ENCODE measurements at places on chromosomes 2 and 18.

DNA sequence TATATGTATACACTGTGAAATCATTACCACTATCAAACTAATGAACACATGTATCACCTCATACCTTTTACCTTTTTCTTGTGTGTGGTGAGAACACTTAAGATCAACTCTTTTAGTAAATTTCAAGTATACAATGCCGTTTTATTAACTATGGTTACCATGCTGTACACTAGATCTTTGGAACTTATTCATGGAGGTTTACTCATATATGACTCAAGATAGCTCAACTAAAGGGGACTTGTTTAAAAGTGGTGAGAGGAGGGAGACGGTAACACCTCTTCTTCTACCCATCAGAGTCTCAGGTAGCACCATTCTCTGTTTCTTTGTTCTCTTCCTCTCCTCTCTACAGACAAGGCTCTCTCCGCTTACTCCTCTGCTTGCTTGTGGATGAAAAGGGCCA, 36.1 kb upstream of the TMEM178A start:
- DNase-seq: no peak

DNA sequence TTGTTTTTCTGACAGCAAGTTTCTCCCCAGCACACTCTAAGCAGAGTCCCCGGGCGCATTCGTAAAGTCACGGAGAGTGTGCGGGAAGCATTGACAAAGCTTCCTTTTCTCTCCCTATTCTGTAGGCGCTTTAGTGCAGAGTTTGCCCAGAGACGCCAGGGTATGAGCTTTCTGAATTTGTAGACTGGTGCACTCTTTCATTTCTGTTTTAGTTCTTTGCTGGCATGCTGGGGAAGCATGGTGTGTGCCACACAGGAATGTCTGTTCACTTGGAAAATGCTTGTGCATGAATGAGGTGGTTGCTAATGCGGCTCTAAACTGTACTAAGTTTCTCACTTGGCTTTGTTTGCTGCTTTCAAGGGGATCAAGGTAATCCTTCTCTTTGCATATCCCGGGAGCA, 102.6 kb downstream of the RTN4 start:
- no peak for DNase-seq

DNA sequence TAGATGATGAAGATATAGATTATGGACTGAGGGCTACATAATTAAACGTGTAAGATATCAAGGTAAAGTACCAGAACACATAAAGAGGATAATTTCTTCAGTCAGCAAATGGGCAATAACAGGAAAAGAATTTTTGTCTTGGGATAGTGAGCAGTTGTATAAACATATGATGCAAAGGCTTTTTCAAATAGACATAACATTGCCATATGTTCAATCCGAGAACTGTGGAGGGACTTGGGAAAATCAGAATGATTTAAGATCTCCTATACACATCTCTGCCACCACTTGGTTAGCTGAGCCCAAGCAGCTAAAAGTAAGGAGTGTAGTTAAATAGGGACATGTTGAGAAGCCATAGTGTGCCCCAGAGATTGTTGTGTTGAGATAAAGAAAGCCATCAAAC, 287.6 kb upstream of the ZNF521 start:
- no peak for DNase-seq

GRCh38 chr18:49067071-49067470, 116.3 kb upstream of the SMAD7 start:
- no peak for DNase-seq

- no peak for DNase-seq
Observed at GRCh38 chr2:76274160-76274559, 563.4 kb upstream of the GCFC2 start.

DNA sequence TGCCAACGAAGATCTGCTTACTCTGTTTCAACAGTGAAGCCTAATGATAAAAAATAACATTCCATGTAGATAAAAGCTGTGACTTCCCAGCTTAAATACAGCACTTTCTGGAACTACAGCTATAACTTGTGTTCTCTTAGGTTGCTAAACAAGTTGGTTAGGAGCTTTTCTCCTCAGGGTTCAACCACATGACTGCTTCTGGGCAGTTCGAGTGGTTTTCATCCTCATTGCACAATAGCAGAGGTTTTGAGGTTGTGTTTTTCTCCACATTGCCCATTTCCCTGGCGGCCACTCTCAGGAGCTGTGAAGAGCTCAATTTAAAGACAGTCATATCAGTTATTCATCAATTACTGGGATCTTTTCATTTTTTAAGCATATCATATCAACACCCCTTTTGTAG, 102.2 kb upstream of the CYP1B1 start:
- DNase-seq: no peak

GRCh38 chr2:86035883-86036668, 69.6 kb downstream of the POLR1A start:
- DNase-seq: no peak

DNA sequence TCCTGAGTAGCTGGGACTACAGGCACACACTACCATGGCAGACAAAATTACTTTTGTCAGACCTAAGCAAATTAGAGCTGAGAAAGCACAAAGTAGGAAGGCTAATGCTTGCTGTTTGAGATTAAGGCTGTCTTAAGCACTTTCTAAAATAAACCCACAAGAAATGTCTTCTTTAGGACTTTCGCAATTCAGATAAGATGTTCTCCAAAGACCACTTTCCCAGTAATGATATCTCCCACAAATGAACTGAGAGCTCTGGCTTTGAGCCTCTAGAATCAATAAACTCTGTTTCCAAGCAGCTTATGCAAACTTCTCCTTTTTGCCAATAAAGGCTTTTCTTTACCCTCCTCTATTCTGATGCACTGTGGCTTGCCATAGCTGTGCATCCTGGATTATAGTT, 32.0 kb upstream of the GALNT1 start:
- DNase-seq: no peak

DNA sequence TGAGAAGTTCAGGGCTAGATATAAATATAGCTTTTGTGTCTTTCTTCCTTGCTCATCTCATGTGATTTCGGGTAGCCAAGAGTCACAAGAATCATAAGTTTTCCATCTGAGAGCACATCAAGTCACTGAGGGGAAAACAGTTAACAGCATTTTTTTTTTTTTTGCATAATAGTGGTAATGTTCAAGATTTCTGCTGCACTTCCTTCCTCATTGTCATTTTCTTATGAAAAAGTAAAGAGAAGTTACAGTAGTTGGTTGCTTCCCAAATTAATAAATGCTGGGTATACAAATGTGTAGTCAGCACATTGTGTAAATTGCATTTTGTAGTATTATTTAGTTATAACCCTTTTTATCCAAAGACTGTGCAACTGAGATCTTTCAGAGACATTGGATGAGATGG, 93.6 kb downstream of the ZEB2 start:
- no peak for DNase-seq

DNA sequence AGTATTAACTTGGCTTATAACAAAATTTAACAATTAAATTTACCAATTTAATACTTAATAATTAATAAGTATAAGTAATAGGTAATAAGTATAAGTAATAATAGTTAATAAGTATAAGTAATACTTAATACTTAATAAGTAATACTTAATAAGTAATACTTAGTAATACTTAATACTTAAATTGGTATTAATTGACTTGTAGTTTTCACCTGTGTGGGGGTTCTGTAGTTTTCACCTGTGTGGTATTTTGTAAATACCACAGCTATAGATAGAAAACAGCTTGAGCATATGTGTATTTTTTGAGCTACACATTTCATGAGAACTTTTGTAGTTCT, 55.4 kb downstream of the MAPRE2 start:
- no peak for DNase-seq

DNA sequence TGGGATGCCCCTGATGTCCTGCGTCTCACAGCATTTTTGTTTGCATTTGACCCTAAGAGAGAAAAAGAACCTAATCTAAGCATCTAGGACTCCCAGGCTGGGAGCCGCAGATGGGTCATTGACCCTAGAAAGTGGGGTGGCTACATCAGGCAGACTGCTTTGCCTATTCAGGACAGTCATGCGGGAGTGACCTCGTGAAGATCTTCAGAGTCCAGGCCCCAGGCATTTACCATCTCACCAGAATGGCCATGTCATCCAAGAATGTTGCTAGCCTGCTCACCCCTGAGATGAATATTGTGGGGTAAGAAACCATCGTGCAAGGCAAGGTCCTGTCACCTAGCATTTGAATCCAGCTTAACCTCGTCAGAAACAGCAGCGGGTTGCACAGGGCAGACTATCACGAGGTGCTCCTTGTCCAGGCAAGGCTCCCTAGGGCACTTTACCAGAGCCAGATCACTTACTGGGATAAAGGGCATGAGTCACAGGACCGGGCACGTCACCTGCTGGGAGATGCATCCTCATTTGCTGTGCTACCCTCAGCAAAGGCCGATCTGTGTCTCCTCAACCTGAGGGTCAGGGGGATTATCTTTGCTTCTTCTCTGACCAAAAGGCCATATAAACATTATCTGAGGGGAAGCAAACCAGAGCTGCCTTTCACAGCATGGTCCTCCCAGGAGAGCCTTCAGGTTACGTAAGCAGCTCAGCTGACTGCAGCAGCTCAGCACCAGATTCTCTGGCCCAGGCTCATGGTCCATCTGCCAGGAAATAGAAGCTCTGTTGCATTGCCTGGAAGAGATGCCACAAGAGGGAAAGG, 162.3 kb downstream of the ACKR3 start:
- no peak for DNase-seq

- DNase-seq: no peak
Observed at GRCh38 chr2:30161929-30162706, 15.3 kb downstream of the YPEL5 start.

DNA sequence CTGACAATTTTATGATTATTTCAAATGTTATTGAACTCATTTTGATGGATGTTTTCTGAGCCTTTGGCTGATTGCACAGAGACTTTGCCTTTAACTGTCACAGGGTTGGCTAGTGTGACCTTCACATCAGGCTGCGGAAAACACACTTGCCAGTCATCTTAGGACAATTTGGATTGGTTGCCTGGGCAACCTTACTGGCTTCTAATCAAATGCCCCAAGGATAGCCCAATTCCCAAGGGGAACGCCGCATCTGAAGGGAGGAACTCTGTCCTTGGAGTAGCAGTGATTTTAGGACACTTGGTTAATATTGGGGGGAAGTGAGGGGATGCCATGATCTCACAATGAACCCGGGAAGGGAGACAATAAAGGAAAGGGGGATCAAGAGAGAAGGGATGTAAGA, 29.5 kb downstream of the OSBPL6 start:
- DNase-seq: no peak

GRCh38 chr2:208359632-208359986, 47.0 kb upstream of the PTH2R start:
- DNase-seq: no peak

Data from SK-N-MC (cell line).